ENCODE measurements at places on chromosomes 7 and 10.

- DNase-seq, result no peak
Observed at GRCh38 chr7:55552320-55553023, 19.8 kb downstream of the VOPP1 start.

DNA sequence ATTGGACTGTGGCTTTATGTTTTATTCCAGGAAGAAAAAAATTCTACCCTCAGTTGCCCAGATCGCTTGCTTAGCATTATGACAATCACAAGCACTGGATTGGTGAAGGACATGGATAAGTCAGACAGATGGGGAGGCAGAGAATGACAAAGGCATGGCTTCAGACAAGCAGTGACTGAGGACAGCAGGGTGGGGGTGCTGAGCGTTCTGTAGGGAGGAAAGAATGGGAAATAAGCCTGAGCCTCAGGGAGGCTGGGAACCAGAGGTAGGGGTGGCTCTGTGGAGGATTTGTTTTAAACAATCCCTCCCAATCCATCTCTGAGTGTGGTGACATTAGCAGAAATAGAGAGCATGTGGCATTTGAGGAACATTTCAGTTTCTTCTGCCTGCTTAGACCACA is 896.9 kb downstream of the CCSER2 start:
- DNase-seq, result no peak

DNA sequence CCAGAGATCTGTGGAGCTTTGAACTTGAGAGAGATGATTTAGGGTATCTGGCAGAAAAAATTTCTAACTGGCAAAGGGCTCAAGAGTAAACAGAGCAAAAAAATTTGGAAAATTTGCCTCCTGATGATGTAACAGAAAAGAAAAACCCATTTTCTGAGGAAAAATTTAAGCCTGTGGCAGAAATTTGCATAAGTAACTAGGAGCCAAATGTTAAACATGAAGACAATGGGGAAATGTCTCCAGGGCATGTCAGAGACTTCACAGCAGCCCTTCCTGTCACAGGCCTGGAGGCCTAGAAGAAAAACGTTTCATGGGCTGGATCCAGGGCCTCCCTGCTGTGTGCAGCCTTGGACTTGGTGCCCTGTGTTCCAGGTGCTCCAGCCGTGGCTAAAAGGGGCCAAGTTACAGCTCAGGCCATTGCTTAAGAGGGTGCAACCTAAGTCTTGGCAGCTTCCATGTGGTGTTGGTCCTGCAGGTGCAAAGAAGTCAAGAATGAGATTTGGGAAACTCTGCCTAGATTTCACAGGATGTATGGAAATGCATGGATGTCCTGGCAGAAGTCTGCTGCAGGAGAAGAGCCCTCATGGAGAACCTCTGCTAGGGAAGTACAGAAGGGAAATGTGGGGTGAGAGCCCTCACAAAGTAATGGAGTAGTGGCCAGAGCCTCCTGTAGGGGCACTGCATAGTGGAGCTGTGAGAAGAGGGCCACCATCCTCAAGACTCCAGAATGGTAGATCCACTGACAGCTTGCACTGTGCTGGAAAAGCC is 8.1 kb downstream of the SEMA3D start:
- DNase-seq, result no peak

GRCh38 chr7:8260871-8261694 is 884 bp downstream of the ICA1 start:
- peak; percentile 15 for DNase-seq

DNA sequence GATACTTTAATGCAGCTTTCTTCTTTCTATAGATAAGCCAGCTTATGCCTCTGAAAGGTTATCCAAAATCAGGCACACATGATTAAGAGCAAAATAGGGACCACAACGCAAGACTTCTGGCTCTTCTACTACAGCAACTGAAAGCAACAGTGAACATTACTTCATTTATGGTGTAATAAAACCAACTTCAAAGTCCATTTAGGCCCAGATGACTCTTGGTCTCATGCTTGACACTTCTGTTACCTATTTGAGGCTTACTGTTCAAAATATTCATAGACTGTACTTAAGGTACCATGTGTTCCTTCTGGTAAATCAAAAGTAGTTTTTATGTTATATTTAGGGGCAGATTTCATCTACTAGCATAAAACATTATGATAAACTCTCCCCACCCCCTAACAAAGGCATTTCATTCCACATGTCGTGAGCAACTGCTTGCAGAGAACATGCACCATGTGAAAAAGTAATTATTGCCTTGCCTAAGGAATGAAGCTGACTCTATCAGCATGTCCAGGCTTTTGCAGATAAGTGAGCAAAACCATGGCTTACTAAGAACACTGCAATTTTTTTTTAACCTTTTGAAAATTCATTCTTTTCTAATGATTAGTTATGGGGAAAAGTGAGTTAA is 154.9 kb upstream of the ITGB1 start:
- no peak for DNase-seq

GRCh38 chr10:2905851-2906250 is 161.5 kb upstream of the PFKP start:
- no peak for DNase-seq

DNA sequence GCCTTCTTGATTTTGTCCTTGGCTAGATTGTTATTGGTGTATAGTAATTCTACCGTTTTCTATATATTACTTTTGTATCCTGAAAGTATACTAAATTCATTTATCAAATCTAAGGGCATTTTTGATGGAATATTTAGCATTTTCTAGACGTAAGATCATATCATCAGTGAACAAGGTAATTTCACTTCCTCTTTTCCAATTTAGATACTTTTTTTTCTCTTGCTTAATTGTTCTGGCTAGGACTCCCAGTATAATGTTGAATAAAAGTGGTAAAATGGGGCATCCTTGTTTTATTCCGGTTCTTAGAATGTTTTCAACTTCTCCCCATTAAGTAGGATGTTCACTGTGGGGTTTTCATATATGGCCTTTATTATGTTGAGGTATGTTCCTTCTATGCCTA is 260.7 kb downstream of the POLR1F start:
- DNase-seq, result no peak

GRCh38 chr7:69908454-69908853 is 310.2 kb downstream of the AUTS2 start:
- no peak for DNase-seq

- DNase-seq, result no peak
Observed at GRCh38 chr10:12465385-12466136, 116.2 kb downstream of the CAMK1D start.

- no peak for DNase-seq
Observed at GRCh38 chr7:18663321-18663720, 167.8 kb downstream of the HDAC9 start.

DNA sequence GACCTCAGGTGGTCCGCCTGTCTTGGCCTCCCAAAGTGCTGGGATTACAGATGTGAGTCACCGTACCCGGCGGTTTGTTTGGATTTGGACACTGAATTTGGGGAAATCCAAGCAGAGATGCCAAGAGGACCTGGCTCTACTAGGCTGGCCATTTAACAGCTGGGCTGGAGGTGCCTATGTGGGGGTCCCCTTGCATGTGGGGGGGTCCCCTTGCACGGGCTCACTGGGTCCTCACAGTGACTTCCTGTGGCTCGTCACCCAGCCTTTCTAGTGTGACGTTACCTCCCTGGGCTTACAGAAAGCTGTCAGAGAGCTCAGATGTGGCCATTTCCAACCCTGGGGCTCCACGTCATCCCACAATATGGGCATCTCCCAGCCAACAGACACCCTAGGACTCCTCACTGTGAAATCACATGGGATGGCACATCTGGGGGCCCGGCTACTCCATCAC is 49.3 kb upstream of the GNA12 start:
- DNase-seq, result peak; percentile 56

DNA sequence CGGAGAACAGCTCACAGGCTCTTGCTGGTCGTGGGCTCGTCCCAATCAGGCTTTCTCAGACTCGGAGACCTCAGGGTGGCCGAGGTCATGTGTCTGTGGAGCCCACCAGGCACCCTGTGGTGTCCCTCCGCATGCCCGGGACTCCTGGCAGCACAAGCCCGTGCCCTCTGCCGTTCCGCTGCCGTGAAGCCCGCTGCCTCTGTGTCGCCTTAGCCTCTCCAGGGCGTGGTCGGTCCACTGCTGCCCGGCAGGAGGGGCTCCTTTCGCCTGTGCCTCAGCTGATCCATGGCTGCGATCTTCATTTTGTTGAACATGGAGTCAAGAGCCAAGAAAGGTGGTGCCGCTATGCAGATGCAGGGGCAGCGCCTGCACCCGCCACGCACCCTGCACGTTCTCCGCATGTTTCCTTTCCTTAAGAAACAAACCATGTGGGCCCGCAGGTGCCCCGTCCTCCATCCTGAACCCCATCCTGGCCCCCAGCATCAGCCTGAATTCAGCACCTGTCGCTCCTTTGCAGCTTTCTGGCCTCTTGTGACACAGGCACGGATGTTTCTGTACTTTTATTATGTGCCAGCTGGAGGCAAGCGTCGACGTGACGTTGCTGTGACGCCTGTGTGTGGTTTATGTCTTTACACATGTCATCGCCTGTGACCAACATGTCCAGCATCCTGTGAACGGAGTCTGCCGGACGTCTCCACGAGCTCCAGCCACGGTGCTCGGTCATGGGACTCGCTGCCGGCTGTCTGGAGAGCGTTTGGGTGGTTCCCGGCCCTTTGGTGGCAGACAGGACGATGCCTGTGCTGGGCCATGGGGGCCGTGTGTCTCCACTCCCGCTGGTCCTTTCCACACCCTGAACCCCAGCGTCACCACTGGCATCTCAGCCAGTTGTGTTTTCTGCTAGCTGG is 69.9 kb downstream of the NKX6-2 start:
- no peak for DNase-seq

DNA sequence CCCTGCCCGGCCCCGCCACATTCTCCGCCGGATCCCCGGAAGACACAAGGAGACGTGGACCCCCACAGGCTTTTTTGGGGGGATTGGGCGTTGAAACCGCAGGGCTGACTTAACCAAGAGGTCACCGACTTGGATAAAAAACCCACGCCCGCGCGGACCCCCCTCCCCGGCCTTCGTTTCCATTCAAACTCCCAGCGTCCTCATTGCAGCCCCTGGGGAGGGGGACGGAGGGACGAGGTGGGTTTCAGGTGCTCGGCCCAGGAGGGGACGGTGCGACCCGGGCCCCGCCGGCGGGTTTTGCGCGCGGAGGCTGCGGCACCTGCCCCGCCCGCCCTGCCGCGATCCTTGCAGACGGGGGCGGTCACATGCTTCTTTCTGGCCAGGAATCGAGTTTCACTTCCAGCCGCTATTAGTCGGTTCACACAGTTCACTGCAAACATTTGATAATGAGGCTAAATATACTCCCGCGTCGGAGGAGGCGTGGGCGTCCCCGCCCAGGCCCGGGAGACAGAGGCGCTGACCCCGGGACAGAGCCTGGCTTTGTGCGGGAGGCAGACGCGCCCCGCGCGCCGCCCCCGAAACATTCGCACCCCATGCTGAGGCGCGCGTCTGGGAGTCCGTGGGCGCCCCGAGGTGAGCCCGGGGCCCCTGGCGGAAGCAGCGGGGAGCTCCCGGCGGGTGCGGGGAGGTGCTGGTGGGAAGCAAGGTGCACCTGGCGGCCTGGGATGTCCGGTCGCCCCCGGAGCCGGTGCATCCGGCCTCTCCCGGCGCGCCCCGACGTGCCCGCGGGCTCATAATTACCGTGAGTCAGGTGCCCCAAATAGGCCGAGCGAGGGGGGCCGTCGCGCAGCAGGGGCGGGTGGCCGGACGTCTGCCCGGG is 2.7 kb upstream of the PDGFA start:
- peak; percentile 73 for DNase-seq

GRCh38 chr7:4189131-4189570 is 492.9 kb upstream of the FOXK1 start:
- DNase-seq, result no peak

- DNase-seq, result no peak
Observed at GRCh38 chr7:79414910-79415309, 38.6 kb downstream of the MAGI2 start.

DNA sequence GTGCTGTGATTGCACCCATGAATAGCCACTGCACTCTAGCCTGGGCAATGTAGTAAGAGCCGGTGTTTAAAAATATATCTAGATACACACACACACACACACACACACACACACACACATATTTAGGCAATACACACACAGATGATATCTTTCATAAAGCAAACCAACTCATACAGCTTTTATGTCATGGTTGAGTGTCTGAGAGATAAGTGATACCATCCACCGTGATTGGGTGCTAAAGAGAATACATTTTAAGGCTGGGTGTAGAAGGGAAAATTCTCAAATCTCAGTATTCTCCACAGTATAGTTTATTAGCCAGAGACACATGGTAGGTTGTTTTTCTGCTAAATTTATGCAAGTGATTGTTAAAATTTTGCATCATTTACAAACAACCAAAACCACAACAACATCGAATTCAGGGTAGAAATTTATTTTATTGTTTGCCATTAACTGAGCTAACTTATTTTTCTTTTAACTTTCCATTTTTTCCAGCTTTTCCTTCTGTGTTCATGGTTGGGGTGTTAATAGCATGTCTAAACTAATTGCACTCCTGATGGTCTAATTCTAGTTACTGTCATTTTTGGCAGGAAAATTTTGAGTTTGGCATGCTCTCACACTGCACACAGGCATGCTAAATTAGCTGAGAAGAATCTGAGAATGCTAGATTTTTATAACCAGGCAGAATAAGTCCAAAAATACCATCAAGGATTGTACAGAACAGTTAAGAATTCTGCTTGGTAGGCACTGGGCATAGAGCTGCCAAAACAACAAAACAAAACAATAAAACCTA is 57.9 kb upstream of the SYPL1 start:
- no peak for DNase-seq

DNA sequence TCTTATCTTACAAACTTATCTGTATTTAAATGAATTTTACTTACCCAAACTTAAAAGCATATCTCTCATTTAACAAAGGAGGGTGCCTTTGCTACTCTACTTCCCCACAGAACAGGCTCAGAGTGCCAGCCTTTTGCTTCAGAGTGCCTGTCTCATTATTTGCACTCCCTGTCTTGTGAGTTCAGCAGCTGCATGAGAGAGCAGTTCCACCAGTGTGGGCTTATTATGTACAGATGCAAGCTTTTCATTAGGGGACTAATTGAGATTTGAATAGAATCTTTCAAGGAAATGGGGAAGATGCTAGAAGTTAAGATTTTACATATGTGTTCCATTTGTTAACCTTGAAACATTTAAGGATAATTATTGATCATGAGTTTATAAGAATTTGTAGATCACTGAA is 310.2 kb upstream of the LRRN3 start:
- DNase-seq, result no peak

- DNase-seq, result no peak
Observed at GRCh38 chr7:120733143-120733542, 124.8 kb downstream of the TSPAN12 start.

GRCh38 chr7:78873117-78873516 is 580.4 kb downstream of the MAGI2 start:
- no peak for DNase-seq

DNA sequence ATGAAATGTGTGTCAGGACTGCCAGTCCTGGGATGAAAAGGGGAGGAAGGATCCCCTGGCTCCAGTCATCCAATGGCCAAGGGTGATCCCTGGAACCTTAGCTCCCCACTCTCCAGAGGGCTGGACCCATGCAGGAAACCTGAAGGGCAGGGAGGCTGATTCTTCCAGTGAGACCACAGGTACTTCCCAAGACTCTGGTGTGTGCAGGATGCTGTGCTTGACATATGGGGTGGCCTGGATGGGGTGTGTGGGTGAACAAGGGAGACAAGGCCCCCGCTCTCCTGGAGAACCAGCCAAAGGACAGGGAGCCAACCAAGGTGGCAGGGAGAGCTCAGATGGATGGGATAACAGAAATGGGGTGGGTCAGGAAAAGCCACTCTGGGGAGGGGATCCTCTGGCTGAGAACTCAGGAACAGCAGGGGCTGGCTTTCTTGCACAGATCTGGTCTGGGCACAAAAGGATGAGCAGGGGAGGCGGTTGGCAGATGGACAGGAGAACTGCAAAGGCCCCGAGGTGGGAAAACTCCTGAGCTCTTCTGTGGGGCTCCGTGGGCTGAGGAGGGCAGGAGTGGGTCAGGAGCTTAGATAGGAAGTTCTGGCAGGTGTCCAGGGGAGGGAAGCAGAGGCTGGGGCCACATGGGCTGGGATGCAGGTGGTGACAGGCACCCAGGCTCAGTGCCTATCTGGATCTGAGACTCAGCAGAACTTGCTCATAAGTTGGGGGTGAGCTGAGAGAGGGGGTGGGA is 100.6 kb downstream of the ARHGAP22 start:
- no peak for DNase-seq
